HTR-8/SVneo (cell line): ENCODE measurements at places on chromosomes 1 and 21.
A peak's percentile ranks its signal among the peaks of the same experiment; 100 is the strongest.

DNA sequence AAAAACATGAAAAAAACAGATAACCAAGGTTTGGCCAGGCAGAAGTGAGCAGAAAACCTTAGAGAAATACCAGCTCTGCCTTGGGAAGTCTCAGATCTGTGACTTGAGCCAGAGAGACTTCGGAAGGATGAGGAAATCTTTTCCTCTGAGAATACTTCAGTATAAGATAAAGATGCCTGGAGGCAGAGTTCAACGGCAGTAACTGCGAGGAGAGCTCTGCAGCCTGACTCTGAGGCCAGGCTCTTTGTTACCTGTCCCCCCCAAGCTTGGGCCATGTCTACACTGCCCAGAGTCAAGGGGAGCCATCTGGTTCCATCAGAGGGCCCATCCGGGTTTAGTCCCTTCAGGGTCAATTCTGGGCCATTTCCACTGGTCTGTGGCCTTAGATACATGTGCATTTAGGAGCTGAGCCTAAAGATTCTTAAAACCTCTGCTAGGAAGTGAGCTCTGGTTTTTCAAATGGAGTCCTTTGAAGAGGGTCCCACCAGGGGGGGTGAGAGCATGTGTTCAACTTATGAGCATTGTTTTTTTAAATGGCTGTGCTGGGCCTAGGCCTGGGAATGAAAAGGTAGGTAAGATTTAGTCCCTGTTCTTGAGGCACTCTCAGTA lies 8.7 kb downstream of the KIRREL1 start:
- no peak for DNase-seq

GRCh38 chr1:65195495-65196417 lies 47.8 kb downstream of the AK4 start:
- peak; percentile 55 for DNase-seq

DNA sequence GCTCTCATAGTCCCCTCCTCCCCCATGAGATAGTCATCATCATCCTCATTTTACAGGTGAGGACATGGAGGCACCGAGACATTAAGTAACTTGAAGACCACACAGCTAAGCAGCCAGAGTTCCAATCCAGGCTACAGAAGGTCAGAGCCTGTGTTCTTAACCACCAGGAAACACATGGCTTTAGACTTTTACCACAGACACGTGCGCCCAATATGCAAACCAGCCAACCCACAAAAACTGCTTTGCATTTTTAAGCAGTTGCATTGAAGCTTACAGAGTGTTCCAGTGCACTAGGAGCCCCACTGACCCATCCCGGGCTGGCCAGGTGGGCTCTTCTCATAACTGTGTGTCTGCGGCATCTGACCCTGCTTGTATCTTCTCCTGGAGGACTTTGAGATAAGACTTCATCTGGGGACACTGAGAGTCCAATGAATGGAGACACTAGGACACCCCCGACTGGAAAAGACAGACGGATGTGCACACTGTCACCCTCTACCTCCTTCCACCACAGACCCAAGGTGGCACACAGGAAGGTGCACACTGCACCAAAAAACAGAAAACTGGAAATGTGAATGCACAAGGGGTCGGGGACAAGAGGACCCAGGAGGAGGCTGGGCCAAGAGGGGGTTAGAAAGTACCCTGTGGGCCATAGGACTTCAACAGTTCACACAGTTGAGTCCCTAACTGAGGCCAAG lies 56.4 kb downstream of the ETS2 start:
- DNase-seq, result no peak

GRCh38 chr1:12014141-12014991 lies 4.9 kb upstream of the MIIP start:
- peak; percentile 18 for DNase-seq

DNA sequence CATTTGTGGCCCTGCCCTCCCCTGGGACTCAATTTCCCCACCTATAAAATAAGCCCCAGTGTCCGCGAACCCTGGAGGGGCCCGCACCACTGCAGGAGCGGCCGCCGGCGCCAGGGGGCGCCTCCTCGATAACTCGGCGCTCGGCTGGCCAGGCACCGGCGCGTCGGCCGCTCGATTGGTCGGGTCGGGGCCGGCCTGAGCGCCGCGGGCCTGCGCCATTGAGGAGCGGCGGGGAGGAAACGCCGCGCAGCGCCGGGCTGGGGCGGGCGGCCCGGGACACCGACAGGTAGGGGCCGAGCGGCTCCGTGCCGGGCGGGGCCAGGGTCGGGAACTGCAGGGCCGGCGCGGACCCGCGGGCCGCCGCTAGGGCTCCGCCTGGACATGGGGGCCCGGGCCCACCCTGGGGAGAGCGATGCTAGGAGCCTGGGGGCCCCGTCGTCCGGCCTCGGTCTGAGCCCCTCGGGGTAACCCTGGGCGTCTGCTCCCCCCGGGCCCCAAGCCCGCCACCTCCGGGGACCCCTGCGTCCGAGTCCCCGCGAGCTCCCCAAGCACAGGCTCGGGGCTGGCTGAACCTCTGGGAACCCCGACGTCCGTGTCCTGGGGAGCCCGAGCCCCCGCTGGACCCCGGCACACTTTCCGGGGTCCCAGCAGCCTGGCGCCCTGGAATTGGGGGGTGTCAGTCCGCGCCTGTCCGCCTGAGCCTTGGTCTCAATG lies at the start of gene VPS13D:
VPS13D (plus strand) TSS at position 196 of the 714 bp plus-strand sequence. CDS start 4,237 bp downstream, outside the sequence.
- peak; percentile 74 for DNase-seq

DNA sequence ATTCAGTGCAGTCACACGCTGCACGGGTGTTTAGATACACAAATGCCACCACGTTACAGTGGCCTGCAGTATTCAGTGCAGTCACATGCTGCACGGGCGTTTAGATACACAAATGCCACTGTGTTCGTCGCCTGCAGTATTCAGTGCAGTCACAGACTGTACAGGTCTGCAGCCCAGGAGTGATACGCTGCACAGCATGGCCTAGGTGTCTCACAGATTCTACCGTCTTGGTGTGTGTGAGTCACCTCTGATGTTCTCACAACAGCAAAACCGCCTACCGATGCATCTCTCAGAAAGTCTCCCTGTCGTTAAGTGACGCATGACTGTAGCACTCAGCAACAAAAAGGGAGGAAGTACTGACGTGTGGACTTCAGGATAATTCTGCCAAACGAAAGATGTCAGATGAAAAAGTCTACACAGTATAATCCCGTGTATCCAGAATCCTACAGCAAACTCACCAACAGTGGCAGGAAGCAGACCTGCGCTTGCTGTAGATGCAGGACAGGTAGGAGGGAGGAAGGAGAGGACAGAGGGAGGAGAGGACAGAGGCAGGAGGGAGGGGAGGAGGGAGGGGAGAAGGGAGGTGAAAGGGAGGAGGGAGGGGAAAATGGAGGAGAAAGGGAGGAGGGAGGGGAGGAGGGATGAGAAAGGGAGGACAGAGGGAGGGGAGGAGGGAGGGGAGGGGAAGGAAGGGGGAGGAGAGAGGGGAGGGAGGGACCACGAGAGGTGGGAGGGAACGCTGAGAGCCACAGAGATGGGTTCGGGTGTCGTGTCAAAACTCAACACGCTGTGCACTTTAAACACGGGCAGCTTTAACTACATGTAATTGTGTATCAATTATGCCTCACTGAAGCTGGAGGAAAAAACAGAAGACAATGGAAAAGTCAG lies 36.3 kb upstream of the PCBP3 start:
- no peak for DNase-seq

DNA sequence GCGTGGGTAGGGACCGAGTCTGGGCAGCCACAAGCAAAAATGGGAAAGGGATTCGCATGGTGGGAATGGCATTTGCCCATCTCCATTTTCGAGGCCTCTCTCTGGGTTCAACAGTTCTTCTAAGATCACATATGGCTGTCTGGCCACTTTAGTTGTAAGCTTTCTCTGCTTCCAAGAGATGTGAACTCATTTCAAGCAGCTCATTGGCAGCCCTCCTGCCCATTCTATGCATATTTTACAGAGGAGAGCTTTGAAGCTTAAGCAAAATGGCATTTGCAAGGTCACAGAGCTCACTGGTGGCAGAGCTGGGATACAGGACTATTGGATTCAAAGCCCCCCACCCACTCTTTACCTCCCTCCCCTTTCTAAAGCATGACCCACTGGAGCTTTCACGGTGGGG lies 93.7 kb downstream of the HHIPL2 start:
- DNase-seq, result no peak
